Umbilical cord (tissue), 2 donors: ENCODE measurements at places on chromosomes 1 and 21. TPM values are rescaled to one million over a fixed set of nuclear protein-coding genes. Genes with fewer than 3 reads are reported as not detected.
A peak's percentile ranks its signal among the peaks of the same experiment; 100 is the strongest.

HPCA gene
- 1.7 TPM for total RNA-seq

SH3BGR gene
- 15.2 TPM for total RNA-seq

TRIM63 gene
- 0.96 TPM for total RNA-seq

OR2T35 gene
- 7.2 TPM for total RNA-seq

DNA sequence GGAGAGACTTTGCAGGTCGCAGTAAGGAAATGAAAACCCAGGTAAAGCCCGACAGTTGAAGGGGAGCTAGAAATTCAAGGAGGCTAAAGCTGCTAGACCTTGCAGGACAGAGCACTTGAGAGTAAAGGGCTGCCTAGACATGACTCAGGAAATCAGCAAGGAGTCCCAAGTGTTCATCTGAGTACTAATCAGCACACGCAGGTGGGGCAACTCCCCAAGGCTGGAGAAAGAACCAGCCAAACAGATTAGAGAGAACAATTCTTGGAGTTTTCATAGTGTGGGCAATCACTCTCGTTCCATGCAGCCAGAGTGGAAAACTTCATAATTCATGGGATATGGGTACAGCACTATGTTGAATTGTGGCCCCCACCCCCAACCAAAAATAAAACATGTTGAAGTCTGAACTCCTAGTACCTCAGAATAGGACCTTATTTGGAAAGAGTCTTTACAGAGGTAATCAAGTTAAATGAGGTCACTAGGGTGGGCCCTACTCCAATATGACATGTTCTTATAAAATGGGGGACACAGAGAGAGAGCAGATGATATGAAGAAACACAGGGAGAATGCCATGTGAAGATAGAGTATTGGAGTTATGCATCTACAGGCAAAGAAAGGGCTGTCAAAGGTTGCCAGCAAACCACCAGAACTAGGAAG, 28.0 kb downstream of the SYDE2 start:
- no peak for DNase-seq

- DNase-seq = no peak
These were observed 3.1 kb downstream of the SLC45A3 start for GRCh38 chr1:205677167-205677566.

GRCh38 chr1:218537122-218537913, 192.2 kb downstream of the TGFB2 start:
- peak; percentile 52 for DNase-seq

DNA sequence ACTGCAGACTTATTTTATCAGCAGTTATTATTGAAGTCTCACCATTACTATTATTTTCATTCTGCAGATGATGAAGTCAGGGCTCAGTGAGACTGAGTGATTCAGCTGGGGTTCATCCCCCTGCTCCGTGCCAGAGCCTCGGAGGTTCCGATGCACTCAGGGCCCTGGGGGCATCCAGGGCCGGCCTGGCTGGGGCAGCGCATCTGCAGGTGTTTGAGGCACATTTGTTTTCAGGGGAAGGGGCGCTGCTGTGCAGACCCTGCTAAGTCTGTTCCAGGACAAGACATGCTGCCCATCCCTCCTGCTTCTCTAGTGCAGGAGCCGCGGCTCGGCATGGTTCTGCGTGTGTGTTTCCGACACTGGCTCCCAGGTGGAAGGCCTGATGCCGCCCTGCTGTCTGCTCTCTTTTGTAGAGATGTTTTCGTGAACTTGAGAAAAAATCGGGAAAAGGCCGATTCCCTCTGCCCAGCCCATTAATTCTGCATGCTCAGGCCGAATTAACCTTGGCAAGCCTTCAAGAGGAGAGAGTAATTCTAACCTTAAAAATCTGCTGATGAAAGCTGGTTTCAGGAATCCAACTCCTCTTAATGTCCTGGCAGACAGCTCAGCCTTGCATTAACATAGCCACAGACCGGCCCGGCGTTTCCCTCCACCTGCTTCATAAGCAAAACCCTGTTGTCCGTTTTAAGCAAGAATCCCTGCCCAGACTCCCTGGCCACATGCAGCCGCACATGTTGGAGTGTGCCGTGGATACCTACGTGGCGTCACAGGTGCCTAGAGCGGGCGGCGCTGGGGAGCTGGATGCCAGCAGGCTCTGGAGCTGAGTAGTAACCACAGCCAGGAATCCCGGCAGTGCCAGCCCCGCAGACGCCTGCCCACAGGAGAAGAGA, 316.0 kb upstream of the VAMP3 start:
- DNase-seq = peak; percentile 94

DNA sequence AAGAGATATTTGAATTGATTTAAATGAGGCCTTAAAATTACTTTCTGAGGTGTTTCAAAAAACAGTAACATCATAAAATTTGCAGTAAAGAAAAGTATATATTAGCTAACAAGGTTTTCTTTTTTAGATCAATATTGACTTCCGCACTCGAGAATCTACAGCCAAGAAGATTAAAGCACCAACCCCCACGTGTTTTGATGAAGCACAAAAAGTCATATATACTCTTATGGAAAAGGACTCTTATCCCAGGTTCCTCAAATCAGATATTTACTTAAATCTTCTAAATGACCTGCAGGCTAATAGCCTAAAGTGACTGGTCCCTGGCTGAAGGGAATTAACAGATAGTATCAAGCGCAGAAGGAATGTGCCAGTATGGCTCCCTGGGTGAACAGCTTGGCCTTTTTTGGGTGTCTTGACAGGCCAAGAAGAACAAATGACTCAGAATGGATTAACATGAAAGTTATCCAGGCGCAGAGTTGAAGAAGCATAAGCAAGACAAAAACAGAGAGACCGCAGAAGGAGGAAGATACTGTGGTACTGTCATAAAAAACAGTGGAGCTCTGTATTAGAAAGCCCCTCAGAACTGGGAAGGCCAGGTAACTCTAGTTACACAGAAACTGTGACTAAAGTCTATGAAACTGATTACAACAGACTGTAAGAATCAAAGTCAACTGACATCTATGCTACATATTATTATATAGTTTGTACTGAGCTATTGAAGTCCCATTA, 3.6 kb downstream of the RGS1 start:
- peak; percentile 80 for DNase-seq

- no peak for DNase-seq
These were observed 30.3 kb downstream of the CEP350 start for GRCh38 chr1:179984942-179985341.
